ENCODE measurements at places on chromosomes 5 and 9.

DNA sequence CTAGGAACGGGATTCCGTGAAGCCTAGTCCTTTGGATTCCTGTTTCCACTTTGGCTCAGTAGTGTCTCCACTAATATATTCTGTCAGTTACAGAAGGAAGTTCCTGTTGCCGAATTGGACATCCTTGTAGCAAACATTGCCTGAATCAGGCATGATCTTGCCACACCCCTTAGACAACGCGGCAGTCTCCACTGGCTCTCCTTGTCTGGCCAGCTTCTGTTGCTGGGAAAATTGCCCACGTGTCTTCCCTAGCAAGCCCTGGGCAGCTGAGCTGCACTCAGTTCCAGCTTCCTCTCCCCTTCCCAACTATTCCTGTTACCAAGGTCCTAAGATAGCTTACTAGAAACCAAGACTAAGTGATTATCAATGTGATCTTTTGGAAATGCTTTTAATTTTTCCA, 316.6 kb upstream of the RIOK2 start:
- no peak for DNase-seq

DNA sequence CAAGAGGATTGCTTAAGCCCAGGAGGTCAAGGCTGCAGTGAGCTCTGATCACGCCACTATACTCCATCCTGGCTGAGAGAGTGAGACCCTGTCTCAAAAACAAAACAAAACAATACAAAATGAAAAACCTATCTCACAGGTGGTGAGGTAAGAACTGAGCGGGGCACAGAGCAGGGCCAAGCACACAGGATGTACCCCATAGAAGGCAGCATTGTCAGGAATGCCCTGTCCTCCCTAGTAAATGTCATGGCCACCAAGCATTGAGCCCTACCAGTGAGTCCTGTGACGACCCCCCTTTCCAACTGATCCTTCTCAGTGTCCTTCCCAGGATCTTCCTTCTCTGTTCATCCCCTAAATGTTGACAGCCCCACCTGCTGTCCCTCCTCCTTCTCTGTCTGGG, 44.6 kb upstream of the ALDH1B1 start:
- no peak for DNase-seq

DNA sequence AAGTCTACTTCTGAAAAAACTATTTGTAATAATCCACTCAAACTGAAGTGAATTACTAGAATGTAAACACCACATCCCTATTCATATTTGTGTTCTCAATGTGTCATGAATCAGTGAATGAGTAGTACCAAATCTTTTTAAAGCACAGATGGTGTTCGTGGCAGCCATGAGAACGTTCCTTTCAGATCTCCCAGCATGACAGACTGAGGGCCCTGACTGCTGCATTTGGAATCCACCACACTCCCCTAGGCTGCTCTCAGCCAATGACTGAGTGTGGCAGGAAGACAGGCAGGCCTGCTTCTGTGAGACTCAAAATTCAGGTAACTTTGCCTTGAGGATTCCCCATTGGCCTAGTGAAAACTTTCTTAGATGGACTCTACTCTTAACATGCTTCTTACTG, 10.9 kb upstream of the JMY start:
- DNase-seq: no peak

DNA sequence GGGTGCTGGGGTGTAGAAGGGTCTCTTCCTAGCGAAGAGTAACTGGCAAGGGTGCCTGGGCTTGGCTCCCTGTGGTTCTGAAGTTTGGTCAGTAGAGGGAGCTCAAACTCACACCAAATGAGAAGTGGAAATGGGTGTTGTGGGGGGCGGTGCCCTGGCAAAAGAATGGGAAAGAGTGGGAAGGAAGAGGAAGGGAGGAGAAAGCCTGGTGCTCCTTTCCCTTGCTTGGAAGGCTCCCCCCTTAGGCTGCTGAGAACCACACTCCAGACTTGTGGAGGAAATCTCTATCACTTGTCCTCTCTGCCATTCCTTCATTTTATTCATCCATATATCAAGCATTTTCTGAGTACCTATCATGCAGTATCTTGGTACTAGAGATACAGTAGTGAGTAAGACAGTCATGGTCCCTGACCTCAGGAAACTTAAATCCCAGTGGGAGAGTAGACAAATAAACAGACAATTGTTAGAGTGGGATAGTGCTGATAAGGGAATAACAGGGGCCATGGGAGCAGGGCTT, 13.0 kb downstream of the SLC4A9 start:
- no peak for DNase-seq

DNA sequence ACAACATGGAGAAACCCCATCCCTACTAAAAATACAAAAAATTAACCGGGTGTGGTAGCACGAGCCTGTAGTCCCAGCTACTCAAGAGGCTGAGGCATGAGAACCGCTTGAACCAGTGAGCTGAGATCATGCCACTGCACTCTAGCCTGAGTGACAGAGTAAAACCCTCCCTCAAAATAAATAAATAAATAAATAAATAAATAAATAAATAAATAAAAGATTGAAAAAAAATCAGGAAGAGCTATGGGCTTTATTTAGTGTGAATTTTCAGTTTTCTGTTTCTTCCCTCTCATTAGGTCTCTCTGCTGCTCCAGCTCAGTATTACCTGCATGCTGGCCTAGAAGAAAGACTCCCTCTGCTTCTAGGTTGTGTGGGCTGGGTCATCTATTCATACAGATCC, 47.8 kb upstream of the TRMT10B start:
- DNase-seq: no peak

- DNase-seq: no peak
Measured at GRCh38 chr5:177545487-177546257, 8.7 kb downstream of the FAM193B start.

DNA sequence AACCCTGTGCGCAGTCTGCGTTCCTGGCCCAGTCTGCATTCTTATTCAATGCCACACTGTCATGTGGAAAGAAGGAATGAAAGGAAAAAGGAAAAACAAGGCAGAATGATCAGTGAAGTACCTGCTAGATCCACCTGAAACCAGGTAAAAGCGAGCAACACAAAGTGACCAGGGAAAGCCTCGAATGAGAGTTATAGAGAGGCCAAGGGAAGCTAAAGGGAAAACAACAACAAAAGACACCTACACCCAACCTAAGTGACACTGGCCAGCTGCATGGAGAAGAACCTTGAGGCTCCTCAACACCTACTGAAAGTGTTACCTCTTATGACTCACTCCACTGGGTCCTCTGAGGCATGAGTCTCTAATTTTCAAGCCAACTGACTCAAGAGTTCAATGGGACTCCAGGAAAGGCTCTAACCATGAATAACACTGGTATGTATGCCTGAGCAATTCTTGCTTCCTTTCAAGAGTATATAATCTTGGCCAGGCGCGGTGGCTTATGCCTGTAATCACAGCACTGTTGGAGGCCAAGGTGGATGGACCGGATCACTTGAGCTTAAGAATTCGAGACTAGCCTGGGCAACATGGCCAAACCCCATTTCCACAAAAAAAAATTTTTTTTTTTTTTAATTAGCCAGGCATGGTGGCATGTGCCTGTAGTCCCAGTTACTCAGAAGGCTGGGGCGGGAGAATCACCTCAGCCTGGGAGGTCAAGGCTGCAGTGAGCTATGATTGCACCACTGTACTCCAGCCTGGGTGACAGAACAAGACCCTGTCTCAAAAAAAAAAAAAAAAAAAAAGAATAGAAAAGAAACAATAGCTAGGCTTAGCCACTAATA, 29.0 kb downstream of the MTMR12 start:
- no peak for DNase-seq

DNA sequence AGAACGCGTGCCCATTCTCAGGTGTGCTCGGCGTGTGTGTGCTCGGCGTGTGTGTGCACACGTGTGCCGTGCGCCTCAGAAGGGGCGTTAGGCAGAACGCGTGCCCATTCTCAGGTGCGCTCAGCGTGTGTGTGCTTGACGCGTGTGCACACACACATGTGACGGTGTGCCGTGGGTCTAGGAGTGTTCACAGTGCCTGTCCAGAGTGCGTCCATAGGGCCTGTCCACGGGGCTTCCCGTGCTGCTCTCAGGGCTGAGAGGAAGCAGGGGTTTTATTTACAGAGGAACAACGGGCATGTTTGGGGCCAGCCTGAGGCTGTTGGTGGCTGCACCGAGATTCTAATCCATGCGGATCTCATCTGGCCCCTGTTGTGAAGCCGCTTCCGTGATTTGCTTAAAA, 14.2 kb upstream of the AHRR start:
- DNase-seq: no peak

DNA sequence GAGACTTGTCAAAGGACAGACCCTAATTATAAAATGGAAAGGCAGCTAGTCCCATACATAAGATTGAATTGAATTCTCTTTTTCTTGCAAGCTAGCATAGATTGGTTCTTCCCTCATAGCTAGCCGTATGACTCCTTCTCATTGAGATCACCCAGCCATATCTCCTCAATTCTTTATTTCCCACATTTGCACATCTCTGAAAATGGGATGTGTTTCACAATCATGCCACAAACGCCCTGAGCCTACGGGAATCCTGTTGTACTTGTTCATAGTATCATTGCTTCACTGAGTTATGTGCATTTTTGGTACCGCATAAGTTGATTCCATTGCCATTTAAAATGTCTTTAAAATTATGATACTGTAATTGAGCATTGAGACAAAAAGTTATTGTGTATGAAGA, 90.5 kb downstream of the PCSK1 start:
- no peak for DNase-seq

DNA sequence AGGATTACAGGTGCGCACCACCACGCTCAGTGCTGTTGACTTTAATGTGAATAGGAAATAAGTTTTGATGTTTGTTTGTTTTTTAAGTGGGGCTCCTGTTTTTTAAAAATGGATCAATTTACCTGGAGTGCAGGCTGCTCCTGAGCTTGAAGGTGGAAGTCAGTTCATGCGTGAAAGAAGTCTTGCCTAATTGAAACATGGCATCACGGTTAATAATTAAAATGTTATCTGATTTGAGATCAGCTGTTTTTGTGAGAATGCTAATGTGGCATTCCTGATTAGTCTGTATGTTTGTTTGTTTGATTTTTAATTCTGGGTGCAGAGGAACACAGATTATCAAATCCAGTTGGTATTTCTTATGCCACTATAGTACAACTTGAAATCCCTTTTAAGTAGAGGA, 6.5 kb downstream of the SFXN1 start:
- no peak for DNase-seq

DNA sequence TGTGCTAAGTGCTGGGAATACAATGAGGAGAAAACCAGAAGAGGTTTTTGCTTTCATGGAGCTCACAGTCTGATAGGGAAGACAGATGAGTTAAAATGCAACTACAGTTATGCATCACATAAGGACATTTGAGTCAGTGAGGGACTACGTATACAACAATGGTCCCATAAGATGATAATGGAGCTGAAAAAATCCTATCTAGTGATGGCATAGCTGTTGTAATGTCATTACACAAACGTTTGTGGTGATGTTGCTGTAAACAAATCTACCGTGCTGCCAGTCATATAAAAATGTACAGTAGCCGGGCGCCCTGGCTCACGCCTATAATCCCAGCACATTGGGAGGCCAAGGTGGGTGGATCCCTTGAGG, 110.1 kb upstream of the RAD23B start:
- no peak for DNase-seq

DNA sequence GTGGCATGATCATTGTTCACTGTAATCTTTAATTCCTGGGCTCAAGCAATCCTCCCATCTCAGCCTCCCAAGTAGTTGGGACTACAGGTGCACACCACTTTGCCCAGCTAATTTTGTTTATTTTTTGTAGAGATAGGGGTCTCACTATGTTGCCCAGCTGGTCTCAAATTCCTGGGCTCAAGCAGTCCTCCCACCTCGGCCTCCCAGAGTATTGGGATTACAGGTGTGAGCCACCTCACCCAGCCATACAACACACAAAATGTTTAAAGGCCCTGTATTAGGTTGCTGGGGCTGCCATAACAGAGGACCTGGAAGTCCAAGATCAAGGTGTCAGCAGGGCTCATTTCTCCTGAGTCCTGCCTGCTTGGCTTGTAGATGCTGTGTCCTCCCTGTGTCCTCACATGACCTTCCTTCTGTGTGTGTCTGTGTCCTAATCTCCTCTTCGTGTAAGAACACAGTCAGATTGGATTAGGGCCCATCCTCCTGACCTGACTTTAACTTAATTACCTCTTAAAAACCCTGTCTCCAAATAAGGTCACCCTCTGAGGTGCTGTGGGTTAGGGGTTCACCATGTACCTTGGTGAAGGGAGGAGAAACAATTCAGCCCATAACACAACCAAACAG, 5.4 kb downstream of the UBE2QL1 start:
- no peak for DNase-seq

GRCh38 chr5:29378104-29378503, 1815.4 kb upstream of the CDH6 start:
- no peak for DNase-seq

DNA sequence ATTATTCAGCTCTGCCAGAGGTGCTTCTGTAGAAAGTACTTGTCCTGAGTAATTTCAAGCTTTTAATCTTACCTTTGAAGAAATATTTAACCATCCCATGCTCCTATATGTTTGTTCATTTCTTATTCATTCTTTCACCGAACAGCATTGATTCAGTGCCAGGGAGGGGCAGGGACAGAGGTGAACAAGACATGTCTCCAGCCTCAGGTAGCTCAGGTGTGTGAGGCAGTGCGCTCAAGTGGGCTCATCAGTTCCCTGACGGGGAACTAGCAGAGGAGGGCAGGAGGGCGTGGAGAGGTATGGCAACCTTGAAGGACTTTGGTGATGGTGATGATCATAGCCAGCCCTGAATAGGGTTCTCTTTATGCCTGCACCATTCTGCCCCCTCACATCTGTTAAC, 25.9 kb downstream of the ERGIC1 start:
- DNase-seq: no peak

DNA sequence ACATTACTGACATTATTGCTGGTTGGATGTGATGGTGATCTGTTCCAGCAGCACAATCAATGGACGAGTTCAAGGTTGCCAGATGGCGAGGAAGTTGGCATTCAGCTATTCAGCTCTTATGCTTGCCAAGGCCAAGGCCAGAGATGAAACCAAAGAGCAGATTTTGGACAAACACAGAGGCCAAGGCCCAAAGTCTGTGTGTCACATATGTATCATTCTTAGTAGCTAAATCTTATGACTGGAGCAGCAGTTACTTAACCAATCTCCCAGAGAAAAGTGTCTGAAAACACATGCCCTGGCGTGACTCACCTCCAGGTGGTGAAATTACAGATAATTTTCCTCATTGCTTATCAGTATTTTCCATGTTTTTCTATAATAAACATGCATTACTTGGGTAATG, 189.0 kb upstream of the EGFLAM start:
- no peak for DNase-seq

DNA sequence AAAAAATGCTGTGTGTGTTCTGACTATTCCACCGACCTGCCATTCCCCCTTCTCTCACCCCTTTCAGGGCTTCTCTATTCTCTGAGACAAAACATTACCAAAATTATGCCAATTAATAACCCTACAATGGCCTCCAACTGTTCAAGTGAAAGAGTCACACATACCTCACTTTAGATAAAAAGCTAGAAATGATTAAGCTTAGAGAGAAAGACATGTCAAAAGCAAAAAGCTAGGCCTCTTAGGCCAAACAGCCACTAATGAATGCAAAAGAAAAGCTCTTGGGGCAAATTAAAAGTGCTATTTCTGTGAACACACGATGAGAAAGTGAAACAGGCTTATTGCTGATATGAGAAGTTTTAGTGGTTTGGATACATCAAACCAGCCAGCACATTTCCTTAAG, 279.6 kb upstream of the GRAMD2B start:
- DNase-seq: no peak

- no peak for DNase-seq
Measured at GRCh38 chr9:107294756-107295155, 11.7 kb downstream of the RAD23B start.
